ENCODE measurements at places on chromosomes 11 and 22. TPM values are rescaled to one million over a fixed set of nuclear protein-coding genes. Genes with fewer than 3 reads are reported as not detected.

DNA sequence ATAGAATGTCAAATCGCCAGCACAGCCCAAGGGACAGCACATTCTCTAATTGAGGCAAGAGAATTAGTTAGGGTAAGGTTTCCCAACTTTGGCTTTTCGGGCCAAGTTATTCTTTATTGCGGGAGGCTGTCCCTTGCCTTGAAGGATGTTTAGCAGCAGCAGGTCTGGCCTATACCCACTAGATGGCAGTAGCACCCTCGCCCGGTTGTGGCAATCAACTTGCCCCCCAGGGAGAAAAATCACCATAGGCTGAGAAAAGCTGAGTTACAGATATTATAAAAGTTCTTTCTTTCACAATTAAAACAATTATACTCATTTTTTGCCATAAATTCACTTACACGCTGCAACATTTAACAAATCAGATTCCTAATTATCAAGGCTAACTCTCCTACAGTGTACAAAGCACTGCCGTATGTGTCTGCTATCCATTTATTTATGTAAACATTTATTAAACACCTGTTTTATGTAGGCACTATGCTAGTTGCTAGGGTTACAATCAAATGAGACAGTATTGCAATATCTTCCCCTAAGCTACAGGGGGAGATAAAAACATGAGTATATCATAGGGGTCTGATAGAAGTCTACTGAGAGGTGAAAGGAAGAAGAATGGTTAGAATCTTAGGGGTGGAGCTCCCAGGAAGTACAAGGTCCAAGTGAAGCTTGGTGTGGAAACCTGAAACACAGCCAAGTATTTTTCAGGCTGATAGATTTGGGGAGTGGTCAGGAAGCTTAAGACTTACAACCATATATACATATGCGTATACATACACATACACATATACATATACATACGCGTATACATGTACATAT is 452.3 kb downstream of the RAB38 start:
- DNase-seq: no peak

TRIM66 gene
- 5.2 TPM for polyA plus RNA-seq

DNA sequence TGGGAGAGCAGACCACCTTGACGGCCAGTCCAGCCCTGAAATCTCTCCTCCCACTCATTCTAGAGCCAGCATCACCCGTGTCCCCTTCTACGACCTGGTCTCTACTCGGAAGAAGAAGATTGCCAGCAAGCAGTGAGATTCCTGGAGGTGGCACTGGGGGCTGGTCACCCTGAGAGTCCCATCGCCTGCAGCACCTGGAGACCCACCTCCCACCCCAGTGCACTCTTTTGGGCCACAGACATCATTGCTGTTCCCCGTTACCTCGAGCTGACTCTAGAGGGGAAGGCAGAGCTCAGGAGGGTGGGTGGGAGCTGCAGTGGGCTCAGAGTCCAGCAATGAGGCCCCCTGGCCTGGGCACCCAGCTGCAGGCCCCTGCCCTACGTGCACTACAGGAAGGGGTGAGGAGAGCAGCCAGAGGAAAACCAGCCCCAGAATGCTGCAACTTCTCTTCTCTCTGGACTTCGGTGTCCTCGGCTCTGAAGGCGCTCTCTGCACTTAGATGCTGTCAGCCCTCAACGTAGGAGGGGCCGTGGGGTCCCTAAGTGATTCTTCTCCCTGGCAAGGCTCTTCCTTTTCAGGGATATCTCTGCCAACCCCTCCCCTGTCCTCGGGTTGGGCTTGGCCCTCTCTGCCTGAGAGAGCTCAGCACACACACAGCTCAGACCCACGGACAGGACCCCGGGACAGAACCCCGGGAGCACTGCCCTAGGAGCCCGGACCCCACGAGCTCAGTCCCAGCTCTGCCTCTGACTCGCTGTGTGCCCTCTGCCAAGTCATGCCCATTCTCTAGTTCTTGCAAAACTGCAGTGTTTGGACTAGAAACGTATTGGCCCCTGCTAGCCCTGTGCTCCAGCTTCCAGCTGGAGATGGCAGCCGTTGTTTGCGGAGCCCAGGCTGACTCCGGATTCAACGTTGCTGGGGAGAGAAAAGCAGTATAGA is 31.3 kb downstream of the CYTH4 start:
- DNase-seq: no peak

FAM118B gene
- polyA plus RNA-seq: 33.4 TPM

- no peak for DNase-seq
These were observed 101.9 kb downstream of the WT1 start for GRCh38 chr11:32333320-32333991.

- DNase-seq: no peak
These were observed 21.4 kb upstream of the CDON start for GRCh38 chr11:126083829-126084607.

DNA sequence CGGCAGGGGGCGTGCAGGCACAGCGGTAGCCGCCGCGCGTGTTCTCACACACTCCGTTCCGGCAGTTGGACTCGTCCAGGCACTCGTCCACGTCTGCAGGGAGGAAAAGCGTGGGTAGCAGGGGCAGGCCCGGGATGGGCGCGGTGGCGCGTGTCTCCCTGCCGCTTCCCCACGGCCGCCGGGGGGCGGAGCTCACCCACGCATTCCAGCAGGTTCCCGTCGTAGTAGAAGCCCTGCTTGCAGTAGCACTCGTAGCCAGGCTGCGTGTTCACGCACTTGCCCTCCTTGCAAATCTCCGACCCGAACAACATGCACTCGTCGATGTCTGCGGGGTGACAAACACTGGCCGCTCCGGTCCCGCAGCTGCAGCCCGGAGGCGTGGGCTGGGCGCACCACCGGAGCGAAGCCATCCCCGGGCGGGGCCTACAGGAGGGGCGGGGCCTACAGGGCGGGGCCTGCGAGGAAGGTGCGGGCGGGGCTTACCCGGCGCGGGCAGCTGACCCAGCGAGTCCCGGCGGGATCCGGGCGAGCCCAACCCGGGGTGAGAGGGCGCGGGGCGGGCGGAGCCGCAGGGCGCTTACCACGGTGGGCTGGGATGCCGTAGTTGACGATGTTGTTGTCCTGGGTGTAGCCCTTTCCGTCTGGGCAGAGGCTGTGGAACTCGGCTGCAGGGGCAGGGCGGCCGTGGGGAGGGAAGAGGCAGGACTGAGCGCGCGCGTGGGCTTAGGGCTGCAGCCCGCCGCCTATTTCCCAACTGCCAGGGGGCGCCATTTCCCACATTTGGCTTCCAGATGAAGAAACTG is 15.6 kb downstream of the SCYL1 start:
- peak; percentile 65 for DNase-seq

DNA sequence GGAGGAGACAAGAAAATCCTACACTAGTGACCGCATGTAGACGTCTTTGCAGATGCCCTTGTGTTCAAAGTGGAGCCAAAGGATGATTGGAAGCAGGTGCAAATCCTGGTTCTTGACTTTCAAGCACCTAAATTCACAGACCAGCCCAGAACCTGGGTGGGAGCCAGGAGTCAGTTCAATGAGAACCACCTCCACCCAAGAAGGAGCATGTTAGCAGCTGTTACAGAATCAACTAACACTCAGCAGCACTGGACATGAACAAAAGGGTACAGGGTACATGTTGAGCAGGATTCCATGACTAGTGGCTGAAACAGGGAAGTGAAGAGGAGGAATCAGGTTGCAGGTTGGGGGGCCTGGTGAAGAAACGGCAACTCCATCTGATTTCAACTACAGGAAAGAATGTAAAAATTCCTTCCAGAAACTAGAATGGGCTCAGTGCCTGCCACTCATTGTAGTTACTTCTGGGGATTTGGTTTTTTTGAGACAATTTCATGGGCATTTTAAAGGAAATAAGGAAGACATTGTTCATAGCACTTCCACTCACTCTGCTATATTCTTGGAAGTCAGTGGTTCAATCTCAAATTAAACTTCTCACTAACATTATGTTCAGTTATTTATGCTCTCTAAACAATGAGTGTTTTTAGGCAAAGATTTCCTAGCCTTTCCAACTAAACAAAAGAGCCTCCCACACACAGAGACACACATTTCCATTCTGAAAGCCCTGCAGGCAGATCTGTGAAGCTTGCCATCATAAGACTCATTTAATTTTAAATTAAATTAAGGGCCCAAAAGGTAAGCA is 173.3 kb downstream of the CADM1 start:
- no peak for DNase-seq

RIN1 gene
- polyA plus RNA-seq: 3.4 TPM

GRCh38 chr11:2963112-2963754 is 28.9 kb downstream of the NAP1L4 start:
- DNase-seq: no peak

GALR3 gene
- polyA plus RNA-seq: not detected

GRCh38 chr11:117911694-117912093 is 17.5 kb downstream of the TMPRSS13 start:
- no peak for DNase-seq

GRCh38 chr11:106178361-106178760 is 100.9 kb downstream of the AASDHPPT start:
- DNase-seq: no peak

DNA sequence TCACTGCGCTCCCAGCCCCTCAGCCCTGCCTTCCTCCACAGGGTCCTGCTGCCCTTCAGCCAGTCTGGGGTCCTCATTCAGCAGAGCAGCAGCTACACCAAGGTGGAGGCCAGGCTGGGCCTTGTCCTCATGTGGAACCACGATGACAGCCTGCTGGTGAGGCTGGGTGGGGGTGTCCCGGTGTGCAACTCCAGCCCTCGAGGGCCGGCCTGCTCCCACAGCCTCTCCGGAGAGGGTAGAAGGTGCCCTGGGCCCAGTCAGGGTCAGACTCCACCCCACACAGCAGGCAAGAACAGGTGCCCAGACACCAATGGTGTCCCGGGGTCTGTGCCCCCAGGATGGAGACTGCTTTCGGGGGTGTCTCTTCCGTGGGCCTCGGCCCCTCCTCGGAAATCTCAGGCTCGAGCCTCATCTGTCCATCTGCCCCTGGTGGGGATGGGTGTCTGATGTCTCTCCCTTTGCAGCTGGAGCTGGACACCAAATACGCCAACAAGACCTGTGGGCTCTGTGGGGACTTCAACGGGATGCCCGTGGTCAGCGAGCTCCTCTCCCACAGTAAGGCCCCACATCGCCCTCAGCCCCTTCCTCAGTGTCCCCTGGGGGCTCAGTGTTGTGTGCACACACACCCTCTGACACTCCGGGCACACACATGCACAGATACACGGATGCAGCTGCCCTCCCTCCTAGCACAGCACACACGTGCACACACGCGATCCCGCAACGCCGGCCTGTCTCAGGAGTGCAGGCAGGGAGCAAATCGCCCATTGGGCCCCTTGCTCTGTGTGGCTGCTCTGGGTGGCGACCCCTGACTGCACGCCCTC is 4.9 kb downstream of the MUC5AC start:
- DNase-seq: no peak

DNA sequence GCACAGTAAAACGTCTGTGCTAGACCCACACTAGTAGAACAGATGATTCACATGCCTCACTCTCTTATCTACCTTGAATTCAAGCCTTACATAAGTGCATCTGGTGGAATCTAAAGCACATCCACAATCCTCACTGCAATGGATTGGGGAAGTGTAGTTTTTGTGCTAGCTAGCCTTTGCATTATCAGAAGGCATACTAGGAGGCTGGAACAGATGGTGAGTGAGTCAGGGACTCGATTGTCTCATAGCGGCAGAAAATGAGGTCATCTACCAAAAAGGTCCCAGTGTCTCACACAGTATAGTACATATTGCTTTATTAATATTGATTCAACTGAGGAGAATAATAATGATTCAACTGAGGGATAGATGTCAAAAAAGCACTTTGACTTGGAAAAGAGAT is 9.3 kb downstream of the MSANTD4 start:
- no peak for DNase-seq

SAA4 gene
- not detected for polyA plus RNA-seq

All from left renal pelvis (tissue), 4 donors.